ENCODE measurements at places on chromosomes 4 and X.

DNA sequence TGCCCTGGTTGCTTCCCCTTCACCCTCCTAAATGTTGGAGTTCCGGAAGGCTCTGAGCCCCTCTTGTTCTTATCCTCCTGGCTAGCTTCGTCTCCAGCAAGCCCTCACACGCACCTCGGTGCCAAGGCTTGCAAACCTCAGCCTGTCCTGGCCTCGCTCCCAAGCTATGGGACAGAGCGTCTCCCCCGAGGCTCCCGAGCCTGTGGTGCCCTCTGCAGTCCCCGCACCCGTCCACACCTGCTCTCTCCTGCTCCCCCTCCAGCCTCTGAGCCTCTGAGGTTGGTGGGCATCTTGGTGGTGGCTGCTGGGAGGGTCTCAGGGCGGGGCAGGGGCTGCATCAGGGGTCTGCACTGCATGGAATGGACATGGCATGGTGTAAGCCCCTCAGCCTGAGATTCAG is 63.2 kb downstream of the TRMT44 start:
- DNase-seq: no peak

DNA sequence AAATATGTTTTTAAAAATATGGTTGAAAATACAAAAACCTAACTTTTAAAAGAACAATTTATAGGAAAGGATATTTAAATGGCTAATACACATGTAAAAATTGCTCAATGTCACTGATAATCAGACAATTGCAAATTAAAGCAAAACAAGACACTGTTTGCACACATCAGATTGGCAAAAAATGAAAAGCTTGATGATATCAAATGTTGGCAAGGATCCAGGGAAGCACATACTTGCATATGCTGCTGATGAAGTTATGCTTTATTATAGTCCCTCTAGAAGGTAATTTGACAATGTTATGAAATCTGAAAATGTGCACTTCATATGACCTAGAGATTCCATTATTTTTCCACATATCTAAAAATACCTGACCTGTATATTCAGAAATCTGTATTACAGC is 45.7 kb upstream of the EPGN start:
- no peak for DNase-seq

DNA sequence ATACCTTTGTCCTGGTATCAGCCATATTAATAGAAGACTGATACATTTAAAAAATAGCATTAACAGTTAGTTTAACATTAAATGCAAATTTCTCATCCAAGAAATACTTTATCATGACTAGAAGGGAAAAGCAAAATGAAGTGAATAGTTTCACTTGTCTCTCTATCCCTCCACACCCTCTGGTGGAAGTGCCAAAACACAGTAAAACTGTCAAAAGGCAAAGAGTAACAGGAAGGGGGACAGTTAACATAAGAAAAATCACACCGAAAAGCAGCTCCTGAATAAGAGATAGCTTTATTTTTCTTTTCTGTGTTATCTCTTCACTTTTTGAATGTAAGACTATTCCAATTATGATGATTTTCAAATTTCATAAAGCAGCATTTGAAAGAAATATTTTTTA is 187.2 kb downstream of the FBXW7 start:
- peak; percentile 30 for DNase-seq

GRCh38 chr4:137090951-137091350 is 441.3 kb downstream of the PCDH18 start:
- no peak for DNase-seq

DNA sequence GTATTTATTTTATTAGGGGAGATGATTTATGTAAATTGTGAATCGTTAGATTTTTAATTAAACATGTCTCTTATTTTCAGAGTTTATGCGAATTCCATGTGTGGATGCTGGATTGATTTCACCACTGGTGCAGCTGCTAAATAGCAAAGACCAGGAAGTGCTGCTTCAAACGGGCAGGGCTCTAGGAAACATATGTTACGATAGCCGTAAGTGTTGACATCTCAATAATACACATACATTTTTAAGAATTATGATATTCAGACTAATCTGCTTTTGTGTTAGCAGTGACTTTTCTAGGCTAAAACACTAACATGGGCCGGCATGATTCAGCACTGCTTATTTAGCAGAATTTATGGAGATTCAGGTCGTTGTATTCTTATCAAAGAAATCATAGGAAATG is 91.2 kb downstream of the RAP1GDS1 start:
- no peak for DNase-seq

- no peak for DNase-seq
These were observed 2.1 kb downstream of the GUCY1A1 start for GRCh38 chr4:155668707-155669220.

- no peak for DNase-seq
These were observed 289.0 kb downstream of the STIM2 start for GRCh38 chr4:27149541-27150212.

DNA sequence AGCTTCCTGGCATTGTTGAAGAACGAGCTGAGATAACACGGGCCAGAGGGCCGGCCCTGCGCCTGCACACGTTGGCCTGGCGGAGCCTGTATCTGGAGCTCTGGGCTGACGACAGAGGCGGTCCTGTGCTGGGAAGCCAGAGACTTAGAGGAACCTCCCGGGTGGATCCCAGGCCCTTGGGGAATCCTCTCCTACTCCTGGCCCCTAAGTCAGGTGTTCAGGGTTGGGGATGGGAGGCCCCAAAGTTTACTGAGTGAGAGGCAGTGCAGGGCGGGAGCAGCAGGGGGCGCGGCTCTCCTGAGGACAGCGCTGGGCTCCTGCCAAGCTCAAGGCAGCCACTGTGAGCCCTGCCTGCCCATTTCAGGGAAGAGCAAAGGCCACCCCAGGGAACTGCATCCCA is 2.5 kb upstream of the HTRA3 start:
- DNase-seq: peak; percentile 14

DNA sequence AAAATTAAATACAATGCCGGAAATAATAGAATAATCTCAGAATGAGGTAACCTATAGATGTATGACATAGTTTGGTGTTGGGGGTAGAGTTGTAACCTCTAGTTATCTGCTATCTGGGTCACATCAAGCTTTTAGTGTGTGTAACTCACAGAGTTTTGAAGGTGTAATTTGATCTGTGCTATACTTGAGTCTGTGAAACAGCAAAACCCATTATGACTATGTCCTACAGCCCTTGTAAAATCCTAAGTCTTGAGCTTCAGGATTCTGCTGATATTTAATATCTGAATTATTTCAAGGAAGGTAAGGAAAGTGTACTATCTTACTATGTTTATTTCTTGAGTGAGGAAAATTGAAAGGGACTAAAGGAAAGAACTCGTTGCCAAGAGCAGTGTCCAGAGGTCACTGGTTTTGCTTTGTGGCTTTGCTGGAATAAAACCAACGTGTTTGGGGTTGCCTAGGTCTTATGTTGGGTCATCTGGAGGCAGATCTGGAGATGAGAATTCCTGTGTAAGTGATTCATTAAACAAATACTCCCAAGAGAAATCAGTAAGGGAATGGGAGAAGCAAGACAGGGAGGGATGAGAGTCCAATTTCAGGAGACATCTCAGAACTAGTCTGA is 107.8 kb upstream of the CBLL2 start:
- no peak for DNase-seq

DNA sequence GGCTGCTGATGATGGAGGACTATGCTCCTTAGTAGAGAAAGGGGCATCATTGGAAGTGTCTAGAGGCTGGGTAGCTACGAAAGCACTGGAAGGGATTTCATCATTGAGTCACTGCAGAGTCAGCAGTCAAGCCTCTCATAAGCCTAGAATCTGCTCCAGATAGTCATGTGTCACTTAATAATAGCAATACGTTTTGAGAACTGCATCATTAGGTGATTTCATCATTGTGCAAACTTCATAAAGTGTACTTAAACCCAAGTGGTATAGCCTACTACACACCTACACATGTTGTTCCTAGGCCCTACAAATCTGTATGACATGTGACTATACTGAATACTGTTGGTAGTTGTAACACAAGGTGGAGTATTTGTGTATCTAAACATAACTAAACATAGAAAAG is 165.6 kb downstream of the PTTG2 start:
- DNase-seq: no peak

DNA sequence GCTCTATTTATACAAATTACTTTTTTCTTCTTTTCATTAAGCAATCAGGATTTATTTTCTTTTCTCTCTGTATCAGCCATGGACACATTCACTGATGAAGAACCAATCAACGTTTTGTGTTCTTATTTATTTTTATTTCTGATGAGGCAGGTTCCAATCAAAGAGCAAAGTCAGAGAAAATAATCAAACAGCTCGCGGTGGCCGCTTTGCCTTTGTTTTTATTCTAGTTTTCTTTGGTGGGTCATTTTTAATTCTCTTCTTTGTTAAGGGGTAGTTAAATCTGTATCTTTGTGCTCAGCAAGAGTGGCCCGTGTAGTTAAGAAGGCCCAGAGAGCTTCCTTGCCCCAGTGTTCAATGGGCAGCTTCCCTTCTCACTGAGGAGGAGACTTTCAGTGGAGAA is 71.4 kb downstream of the FBXO8 start:
- DNase-seq: no peak

GRCh38 chrX:103730796-103731493 is 20.2 kb downstream of the TMEM31 start:
- no peak for DNase-seq

DNA sequence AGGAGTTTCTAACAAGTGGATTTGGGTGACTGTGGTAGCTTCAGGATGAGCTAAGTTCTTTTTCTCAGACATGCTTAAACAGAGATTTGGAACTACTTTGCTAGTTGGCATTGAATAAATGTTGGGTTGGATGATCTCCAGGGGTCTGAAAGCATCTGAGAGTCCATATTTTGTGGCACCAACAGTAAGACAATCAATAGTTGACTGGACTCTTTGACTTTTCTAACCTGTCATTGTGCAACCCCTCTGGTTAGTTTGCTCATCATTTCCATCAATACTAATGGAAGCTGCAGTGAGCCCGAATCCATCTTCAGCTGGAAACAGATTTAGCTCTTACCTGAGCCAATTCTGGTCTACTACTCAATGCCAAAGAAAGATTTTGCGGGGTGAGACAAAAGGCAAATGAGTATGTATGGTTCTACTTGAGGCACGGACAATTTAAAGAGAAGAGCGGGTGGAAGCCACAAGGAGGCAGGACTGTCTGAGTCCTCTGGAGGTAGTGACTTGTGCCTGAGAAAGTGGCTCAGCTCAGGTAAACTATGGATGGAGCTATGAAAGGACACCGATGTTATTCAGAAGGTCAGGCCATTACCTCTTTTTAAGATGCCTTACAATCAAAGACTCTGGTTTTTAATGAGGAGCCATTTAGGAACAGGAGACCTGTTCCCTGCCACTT is 118.7 kb downstream of the MID1IP1 start:
- DNase-seq: no peak

DNA sequence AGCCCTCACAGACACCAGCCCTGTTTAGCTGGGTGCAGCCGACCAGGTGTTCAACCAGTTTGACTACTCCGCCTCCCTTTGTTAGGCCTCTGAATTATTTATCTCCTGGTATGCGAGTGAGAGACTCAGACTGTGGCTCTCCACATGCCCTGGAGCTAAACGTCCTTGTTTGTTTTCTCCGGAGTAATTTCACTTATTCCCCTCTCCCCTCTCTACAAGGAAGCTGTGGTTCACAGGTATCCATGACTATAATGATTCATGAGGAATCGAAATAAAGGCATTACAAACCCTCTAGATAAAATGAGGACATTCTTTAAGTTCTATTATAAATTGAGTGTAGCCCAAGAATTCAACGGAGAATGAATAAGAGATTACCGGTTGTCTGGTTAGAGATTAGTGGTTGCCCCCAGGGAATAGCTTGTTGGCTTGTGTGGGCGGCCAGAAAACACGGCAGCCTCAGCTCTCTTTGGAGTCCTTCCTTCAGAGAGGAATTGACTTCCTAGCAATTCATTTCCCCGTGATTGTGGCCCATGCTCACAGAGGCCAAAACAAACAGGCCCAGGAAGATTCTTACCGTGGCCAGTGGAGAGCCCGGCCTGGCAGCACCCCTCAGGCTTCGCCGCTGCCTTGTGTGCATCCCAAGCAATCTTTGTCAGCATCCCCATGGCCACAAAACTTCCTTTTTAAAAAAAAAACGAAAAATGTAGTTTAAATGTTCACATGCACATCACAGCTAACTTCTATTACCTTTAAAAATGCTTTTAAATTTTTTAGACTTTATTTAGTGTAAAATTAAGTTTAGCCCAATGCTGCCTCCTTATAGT is 60.2 kb upstream of the CBR4 start:
- DNase-seq: no peak

DNA sequence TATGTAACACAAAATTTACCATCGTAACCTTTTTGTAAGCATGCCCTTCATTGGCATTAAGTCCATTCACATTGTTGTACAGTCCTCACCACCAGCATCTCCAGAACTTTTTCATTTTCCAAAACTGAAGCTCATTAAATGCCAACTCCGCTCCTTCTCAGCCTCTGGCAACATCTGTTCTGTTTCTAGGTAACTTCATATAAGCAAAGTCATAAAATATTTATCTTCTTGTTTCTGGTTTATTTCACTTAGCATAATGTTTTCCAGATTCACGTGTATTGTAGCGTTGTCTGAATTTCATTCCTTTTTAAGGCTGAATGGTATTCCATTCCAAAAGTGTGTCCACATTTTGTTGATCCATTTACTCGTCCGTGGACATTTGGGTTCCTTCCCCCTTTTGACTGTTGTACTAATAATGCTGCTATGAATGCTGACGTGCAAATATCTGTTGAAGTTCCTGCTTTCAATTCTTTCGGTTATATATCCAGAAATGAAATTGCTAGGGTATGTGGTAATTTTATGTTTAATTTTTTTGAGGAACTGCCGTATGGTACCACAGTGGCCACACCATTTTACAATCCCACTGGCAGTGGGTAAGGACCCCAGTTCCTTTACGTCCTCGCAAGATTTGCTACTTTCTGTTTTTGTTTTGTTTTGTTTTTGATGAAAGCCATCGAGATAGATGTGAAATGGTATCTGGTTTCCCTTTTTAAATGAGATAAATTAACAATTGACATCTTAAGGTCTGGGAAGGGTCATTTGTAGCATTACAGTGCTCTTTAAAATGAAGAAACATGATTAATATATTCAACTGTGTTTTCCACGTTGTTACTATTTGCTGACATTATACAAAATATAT is 63.4 kb downstream of the PTTG2 start:
- DNase-seq: peak; percentile 2

- DNase-seq: peak; percentile 52
These were observed 32.1 kb downstream of the ZGRF1 start for GRCh38 chr4:112604589-112604988.

DNA sequence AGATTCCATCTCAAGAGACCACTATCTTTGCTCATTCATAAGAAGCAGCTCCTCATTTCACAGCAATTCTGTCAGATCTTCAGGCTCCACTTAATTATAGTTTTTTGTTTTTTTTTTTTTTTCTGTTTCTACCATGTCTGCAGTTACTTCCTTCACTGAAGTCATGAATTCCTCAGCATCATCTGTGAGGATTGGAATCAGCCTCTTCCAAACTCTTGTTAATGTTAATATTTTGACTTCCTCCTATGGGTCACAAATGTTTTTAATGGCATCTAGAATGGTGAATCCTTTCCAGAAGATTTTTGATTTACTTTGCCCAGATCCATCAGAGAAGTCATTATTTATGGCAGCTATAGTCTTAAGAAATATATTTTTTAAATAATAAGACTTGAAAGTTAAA is 53.1 kb downstream of the BMP2K start:
- no peak for DNase-seq

- DNase-seq: peak; percentile 18
These were observed 117.4 kb downstream of the DIPK2B start for GRCh38 chrX:45083314-45083713.

GRCh38 chr4:157674699-157675098 is 454.2 kb downstream of the GRIA2 start:
- DNase-seq: no peak

- DNase-seq: no peak
These were observed 549.5 kb upstream of the CPEB2 start for GRCh38 chr4:14452764-14453163.

Measured in CD4-positive, alpha-beta T cell treated with Interleukin-12 subunit alpha and Interleukin-12 subunit beta, for 1 hour (primary cell).